ENCODE measurements at places on chromosomes 11 and 22.

DNA sequence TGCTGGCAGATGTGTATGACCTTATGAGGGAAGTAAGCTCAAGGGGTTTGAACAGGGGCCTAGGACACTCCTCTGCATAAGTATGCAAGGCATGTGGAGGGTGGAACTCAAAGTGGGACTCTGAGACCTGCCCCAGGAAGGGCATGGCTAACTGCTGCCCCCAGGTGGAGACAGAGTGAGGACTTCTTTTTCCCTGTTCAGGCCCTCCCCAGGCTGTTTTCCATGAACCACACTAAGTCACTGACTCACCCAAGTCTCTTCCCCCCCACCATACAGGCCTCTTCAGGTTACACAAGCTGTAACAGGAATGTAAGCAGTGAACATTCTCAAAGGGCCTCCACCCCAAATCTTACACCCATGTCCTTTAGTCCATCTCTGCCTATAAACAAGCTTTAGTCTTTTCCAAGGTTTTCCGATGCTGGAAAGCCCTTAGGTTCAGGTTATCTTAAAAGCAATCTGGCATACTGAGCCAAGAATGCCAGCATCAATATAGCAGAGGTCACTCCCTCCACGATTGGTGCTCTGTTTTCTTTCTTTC is 13.1 kb downstream of the EEF1G start:
- DNase-seq = peak; percentile 76

GRCh38 chr22:42994917-42995562 is 19.9 kb downstream of the PACSIN2 start:
- DNase-seq = no peak

- DNase-seq = no peak
Observed at GRCh38 chr11:46710821-46711269, 8.2 kb upstream of the F2 start.

DNA sequence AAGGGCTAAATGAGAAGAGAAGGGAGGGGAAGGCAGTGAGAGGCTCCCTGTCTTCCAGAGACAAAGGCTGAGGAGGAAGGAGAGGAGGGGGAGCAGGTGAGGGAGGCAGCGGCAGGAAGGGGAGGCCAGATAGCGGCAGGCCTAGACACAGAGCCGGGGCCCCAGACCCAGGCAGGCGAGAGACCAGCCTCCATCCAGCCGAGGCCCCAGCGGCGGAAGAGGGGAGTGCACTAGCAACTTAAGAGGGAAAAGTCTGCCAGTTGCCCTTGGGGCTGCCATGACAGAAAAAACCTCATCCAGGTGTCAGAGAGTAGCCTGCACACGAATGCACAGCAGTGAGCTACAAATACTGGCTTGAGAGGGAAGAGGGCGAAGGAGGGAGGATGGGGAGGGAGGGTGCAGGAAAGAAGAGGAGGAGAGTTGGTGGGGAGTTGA is 46.7 kb downstream of the IGLL1 start:
- peak; percentile 84 for DNase-seq

GRCh38 chr22:27786291-27786932 is 15.1 kb downstream of the MN1 start:
- no peak for DNase-seq

- no peak for DNase-seq
Observed at GRCh38 chr11:7449211-7449840, 36.0 kb upstream of the OLFML1 start.

GRCh38 chr22:19586922-19587684 is 62.9 kb upstream of the CLDN5 start:
- no peak for DNase-seq

DNA sequence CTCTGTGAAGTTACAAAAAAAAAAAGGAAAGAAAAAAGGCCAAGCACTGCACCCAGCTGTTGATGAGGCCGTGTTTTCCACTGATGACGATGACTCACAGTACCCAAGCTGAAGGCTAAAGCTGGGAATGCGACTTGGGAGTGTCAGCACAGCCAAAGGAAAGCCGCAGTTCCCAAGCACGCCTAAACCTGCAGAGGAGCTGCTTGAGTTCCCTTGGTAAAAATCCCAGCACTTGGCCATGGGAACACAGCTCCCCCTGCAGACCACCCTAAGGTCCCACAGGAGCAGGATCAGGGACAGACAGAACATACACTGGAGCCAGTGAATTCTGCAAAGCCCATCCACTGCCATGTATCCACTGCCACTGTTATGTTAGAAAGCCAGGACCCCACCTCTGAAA is 39.9 kb downstream of the SERGEF start:
- DNase-seq = peak; percentile 65

DNA sequence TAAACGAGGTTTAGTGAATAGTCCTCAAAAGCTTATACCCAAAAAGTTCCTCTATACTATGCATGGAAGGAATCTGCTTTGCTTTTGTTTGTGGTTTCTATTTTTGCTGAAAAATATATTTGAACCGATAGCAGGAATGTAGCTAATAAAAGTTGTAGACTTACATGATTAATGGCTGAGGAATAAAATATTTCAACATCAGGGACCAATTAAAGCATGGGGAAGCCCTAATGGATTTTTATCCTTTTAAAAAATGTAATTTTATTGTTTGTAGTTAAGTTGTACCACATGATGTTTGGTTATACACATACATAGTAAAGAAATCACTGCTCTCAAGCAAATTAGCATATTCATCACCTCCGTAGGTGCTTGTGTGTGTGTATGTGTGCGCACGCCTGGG is 295.3 kb upstream of the CNTN5 start:
- no peak for DNase-seq

DNA sequence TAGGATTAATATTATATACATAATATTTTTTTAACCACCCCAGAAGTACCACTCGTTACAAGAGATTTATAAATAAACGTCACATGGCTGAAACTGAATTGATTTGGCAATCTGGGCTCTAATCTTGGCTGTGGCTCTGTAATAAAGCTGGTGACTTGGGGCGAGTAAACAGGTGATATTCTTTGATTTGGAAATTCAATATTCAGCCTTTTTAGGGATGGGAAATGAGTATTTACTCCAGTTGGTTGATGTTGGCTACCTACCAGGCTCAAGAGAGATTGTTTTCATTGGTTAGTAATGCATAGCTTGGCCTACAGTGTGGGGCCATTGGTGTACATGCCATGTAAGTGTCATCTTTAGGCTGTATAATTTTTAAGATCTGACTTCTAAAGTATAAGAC is 117.7 kb upstream of the SORL1-AS1 start:
- DNase-seq = no peak

- DNase-seq = no peak
Observed at GRCh38 chr11:119049081-119049480, 7.9 kb downstream of the HYOU1 start.

DNA sequence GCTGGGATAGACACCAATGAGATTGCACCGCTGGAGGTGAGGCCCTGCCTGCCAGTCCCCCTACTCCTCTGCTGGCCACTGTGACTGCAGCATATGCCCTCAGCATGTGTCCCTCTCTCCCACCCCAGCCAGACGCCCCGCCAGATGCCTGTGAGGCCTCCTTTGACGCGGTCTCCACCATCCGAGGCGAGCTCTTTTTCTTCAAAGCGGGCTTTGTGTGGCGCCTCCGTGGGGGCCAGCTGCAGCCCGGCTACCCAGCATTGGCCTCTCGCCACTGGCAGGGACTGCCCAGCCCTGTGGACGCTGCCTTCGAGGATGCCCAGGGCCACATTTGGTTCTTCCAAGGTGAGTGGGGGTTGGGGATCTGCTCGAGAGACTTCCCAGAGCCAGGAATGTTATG is 5.7 kb upstream of the SMARCB1 start:
- DNase-seq = no peak

DNA sequence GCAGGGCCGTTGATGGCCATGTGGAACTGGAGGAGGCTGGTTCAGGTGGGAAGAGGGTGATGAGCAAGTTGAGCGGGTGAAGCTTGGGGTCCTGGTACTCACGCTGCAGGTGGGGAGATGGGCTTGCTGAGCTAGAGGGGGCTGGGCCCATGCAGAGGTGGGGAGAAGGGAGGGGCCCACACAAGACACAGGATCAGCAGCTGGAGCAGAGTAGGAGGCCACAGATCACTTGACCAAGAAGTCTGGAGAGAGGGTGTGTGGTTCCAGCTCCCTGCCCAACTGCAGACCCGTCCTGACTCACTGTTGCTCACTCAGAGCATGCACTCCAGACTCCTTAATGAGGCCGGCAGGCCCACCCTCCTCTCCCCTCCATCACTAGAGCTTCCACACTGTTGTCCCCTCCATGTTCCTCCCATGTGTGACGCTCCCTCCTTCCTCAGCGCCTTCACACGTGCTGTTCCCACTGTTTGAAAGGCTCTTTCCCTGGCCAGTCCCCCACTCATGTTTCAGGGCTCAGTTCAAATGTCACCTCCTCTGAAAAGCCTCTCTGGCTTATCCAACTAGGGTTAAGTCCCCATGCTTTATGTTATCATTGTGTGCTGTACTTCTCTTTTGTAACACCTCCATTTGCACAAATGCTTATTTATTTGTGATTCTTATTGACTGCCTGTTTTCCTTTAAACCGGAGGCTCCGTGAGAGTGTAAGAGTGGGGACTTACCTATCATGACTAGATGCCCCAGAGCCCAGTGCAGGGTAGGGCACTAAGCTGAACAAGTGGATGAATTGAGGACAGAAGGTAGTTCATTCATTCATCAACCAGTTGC is 2.3 kb downstream of the CCDC86 start:
- DNase-seq = no peak

GRCh38 chr11:134564472-134565200 is 152.6 kb upstream of the B3GAT1 start:
- DNase-seq = no peak

GRCh38 chr11:113551645-113552044 is 76.4 kb upstream of the DRD2 start:
- no peak for DNase-seq

DNA sequence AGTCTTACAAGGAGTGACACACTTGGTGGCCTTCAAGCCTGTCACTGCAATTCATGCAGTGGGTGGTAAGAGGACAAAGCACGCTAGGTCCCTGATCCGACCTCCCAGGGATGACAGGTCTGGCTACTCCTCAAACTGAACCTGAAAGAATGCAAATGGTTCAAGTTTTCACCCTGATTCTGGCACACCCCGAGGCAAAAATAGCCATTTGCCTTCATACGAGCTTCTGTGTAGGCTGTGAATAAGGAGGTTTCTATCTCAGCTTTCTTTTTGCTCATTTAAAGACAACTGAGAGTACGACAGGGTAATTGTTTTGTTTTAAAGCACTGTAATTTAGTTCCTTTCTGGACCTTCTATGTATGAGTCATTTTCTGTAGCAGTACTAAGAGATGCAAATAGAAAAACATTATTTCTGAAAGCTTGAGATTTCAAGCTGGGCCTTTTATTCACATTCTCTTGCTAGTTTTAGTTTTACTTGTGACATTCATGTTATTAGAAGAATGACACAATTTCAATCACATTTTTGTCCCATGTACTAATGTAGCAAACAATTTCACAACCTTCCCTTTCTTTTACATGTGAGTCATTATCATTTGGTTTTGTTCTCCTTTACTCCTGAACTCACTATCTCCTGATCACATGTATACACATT is 56.6 kb upstream of the FDX1 start:
- DNase-seq = no peak

DNA sequence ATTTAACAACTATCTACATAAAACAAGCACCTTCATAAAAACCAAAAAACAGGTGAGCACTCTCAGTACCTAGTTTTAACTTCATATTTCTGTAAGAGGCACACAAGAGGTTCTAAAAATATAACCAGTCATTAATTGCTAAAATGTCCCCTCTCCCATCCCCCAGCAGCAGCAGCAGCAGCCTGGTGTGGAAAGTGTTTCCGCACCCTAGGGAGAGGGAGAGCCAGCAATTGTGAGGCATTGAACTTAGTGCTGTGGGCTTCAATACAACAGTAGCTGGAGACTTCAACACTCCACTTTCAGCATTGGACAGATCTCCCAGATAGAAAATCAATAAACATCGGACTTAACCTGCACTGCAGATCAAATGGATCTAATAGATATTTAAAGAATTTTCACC is 1158.5 kb downstream of the JRKL start:
- DNase-seq = no peak

DNA sequence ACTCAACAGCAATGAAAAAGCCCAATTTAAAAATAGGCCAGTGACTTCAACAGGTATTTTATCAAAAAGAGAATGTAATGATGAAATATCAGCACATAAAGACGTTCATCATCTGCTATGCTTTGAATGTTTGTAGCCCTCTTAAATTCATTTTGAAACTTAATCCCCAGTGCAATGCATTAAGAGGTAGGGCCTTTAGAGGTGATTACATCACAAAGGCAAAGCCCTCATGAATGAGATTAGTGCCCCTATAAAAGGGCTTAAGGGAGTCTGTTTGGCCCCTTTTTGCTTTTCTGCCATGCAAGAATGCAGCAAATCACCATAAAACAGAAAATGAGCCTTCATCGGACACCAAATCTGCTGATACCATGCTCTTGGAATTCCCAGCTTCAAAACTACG is 637.0 kb downstream of the DLG2 start:
- DNase-seq = no peak

DNA sequence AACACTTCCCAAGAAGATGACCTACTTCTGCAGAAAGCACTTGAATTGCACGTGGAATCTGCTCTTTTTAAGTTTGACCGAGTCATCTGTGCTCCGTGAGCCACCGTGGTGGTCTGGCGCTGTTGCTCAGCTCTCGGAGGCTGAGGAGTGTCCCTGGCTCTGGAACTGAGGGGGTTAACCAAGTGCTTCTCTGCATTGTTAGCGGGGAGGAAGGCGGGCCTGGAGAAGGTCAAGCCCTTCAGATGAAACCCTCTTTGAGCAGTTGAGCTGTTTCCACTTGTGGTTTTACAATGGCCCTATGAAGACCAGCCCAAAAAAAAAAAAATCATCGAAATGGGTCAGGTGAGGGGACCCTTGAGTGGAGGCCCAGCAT is 286.4 kb downstream of the NTM start:
- no peak for DNase-seq

GRCh38 chr11:133678191-133678590 is 145.9 kb upstream of the OPCML start:
- DNase-seq = peak; percentile 22

- no peak for DNase-seq
Observed at GRCh38 chr11:46347637-46348311, 511 bp downstream of the DGKZ start.
